ENCODE measurements at places on chromosomes 5 and 9. TPM values are rescaled to one million over a fixed set of nuclear protein-coding genes. Genes with fewer than 3 reads are reported as not detected.

The LCP2 gene
- not detected for total RNA-seq

The FSTL4 gene
- total RNA-seq = 1.1 TPM

GRCh38 chr9:83007521-83008300 lies 55.2 kb downstream of the RASEF start:
- no peak for DNase-seq

- peak; percentile 58 for DNase-seq
These were observed 10.8 kb upstream of the PRRC2B start for GRCh38 chr9:131382850-131383729.

DNA sequence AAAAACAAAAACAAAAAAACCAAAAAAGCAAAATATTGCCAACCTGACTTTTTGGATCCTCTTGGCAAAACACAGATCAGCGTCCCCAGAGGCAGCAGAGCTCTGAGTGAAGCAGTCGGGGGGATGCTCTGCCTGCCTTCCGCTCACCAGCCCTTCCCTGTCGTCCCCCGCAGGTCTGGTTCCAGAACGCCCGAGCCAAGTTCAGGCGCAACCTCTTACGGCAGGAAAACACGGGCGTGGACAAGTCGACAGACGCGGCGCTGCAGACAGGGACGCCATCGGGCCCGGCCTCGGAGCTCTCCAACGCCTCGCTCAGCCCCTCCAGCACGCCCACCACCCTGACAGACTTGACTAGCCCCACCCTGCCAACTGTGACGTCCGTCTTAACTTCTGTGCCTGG lies 20.7 kb downstream of the LHX2 start:
- DNase-seq = no peak
